Activated naive CD8-positive, alpha-beta T cell treated with anti-CD3 and anti-CD28 coated beads for 36 hours (primary cell): ENCODE measurements at places on chromosomes 4 and X. TPM values are rescaled to one million over a fixed set of nuclear protein-coding genes. Genes with fewer than 3 reads are reported as not detected.

TRPC3 gene
- 0.42 TPM for total RNA-seq

GPR119 gene
- total RNA-seq: not detected

USP27X gene
- total RNA-seq: 1.8 TPM

AGA gene
- 14.0 TPM for total RNA-seq

DNA sequence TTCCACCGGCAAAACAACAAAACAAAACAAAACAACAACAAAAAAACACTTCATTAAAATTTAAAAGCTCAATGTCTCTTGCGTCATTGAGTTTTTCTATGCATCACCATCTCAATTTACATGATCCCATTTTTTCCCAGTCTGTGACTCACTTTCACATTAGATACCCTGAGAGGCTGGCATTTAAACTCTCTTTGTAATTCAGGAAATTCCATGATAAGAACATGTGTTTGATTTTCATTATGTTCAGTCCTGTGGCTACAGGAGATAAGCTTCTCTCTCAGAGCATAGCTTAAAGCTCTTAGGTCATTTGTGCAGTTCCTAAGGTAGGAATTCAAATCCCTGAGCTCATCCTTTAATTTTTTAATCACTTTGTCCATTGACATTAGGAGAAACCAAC, 104.6 kb downstream of the NBDY start:
- H3K27ac ChIP-seq: no peak overlapping the region
- H3K27me3 ChIP-seq: no peaks in the 10 kb centered on the region
- H3K36me3 ChIP-seq: peaks cover 5% of the 10 kb centered on the region
- no peak overlapping the region for H3K4me3 ChIP-seq

- DNase-seq: no peak
- no peaks in the 10 kb centered on the region for H3K4me1 ChIP-seq
- H3K36me3 ChIP-seq: no peaks in the 10 kb centered on the region
- no peak overlapping the region for H3K4me3 ChIP-seq
- H3K27ac ChIP-seq: no peak overlapping the region
- peaks cover 18% of the 10 kb centered on the region for H3K27me3 ChIP-seq
Observed at GRCh38 chr4:7414046-7414445, 20.7 kb downstream of the PSAPL1 start.

DNA sequence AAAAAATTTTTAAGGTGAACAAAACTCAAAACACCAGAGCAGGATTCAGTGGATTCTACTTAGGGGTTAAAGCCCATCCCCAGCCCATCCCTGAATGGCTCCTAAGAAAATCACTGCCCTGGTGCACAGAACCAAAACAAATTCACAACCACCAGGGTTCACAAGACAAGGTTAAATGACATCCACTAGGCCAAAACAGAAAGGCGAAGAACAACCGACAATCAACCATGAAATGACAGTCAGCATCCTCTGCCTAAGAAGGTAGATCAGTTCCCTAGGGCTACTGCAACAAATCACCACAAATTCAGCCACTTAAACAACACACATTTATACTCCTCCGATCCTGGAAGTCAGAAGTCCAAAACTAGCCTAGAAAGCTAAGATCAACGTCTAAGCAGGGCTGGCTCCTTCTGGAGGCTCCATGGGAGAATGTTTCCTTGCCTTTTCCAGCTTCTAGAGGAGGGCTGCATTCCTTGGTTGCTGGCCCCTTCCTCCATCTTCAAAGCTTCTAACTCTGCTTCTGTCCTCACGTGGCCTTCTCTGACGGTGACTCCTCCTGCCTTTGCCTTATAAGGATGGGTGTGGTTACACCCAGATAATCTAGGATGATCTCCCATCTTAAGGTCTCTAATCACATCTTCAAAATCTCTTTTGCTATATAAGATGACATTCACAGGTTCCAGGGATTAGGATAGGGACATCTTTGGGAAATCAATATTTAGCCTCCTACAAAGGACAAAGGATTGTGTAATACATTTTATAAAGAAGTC, 1.8 kb downstream of the CCNQ start:
- H3K27ac ChIP-seq: no peak overlapping the region
- peak overlapping the region; percentile 85 for H3K4me3 ChIP-seq
- peaks cover 7% of the 10 kb centered on the region for H3K36me3 ChIP-seq

DNA sequence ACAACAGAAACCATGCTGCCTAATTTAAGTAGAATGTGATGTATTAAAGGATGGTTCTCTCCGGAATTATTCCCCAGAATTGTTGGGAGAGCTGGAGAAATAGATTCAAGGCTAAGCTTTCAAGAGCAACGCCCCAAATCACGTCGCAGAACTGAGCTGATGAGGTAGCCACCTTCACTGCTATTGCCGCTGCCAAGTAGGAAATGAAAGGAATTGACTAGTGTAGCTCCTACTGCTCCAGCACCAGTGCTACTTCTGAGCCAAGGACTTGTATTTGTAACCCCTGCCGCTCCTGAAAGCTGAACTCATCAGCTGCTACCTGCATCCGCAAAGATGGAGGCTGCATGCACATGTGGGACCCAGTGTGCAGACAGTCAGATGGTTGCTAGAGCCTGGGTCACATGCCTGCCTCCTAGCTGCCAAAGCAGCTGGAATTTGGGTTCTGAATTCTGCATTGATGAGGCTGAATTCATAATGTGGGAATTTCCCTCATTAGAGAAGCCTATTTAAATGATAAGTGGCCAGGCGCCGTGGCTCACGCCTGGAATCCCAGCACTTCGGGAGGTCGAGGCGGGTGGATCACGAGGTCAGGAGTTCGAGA, 173.9 kb downstream of the PDGFRA start:
- no peaks in the 10 kb centered on the region for H3K4me1 ChIP-seq
- H3K27ac ChIP-seq: no peak overlapping the region
- H3K27me3 ChIP-seq: no peaks in the 10 kb centered on the region
- DNase-seq: no peak
- no peak overlapping the region for H3K4me3 ChIP-seq

GRCh38 chr4:113998079-113998478, 18.6 kb upstream of the ARSJ start:
- no peak overlapping the region for H3K27ac ChIP-seq
- H3K27me3 ChIP-seq: no peaks in the 10 kb centered on the region
- no peak for DNase-seq
- peaks cover 8% of the 10 kb centered on the region for H3K4me1 ChIP-seq
- no peak overlapping the region for H3K4me3 ChIP-seq
- H3K36me3 ChIP-seq: no peaks in the 10 kb centered on the region

DNA sequence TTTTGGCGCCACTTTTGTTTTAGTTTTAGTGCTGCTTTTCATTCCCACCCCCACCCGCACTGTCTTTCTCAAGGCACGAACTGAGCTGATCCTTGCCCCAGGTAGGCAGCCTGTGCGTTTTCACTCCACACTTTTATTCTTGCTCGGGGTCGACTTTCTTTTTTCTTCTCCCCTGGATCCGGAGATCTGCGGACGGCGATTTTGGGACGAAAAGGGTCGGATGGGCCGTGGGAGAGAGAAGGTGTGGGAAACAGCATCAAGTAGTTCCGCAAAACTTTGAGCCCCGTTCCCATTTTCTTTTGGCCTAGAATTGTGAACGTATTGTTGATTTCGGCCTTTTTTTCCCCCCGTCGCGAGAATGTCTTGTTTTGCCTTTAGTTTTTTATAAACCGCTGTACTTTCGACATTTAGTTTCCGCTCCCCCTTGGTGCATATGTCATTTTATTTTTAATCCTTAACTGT, 531 bp downstream of the STAG2 start:
- H3K4me3 ChIP-seq: peak overlapping the region; percentile 97
- DNase-seq: no peak
- peak overlapping the region; percentile 100 for H3K27ac ChIP-seq
- peaks cover 5% of the 10 kb centered on the region for H3K27me3 ChIP-seq
- peaks cover 17% of the 10 kb centered on the region for H3K4me1 ChIP-seq
